HFF-Myc (cell line): ENCODE measurements at places on chromosomes 12 and 14.

- DNase-seq: no peak
These were observed 100.7 kb downstream of the DUSP16 start for GRCh38 chr12:12461923-12462315.

DNA sequence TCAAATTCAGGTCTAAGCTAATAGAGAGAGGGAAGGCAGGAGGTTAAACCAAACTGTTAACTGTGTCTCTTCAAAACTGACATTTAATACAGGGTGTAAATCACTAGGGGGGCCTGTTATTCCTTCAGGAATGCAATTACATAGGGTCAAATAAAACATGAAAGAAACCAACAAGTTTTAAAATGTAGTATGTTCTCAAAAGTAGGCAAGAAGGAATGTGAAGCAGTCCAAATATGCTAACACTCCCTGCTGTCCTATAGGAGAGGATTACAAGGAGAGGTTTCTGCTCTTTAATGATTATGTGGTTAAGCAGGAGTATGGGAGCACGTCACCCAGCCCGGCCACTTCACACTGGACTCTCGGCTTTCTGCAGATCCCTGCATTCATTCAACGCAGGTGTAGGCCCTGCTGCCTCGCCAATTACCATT is 42.5 kb upstream of the BMP4 start:
- DNase-seq: peak; percentile 40

DNA sequence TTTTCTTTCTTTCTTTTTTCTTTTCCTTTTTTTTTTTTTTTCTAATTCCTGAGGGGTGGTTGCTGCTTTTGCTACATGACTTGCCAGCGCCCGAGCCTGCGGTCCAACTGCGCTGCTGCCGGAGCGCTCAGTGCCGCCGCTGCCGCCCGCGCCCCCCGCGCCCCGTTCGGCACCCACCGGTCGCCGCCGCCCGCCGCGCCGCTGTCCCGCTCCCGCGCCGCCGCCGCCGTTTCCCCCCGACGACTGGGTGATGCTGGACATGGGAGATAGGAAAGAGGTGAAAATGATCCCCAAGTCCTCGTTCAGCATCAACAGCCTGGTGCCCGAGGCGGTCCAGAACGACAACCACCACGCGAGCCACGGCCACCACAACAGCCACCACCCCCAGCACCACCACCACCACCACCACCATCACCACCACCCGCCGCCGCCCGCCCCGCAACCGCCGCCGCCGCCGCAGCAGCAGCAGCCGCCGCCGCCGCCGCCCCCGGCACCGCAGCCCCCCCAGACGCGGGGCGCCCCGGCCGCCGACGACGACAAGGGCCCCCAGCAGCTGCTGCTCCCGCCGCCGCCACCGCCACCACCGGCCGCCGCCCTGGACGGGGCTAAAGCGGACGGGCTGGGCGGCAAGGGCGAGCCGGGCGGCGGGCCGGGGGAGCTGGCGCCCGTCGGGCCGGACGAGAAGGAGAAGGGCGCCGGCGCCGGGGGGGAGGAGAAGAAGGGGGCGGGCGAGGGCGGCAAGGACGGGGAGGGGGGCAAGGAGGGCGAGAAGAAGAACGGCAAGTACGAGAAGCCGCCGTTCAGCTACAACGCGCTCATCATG is 654 bp downstream of the FOXG1 start:
- no peak for DNase-seq

- peak; percentile 10 for DNase-seq
These were observed 188.5 kb downstream of the CCDC91 start for GRCh38 chr12:28378736-28379135.

GRCh38 chr12:95802482-95803270 is 12.1 kb upstream of the NTN4 start:
- peak; percentile 41 for DNase-seq

- no peak for DNase-seq
These were observed 6.8 kb downstream of the ENDOU start for GRCh38 chr12:47718531-47718930.

- DNase-seq: no peak
These were observed 262.7 kb upstream of the ALG10B start for GRCh38 chr12:38053655-38054464.

- no peak for DNase-seq
These were observed 357.1 kb upstream of the MGAT4C start for GRCh38 chr12:86613311-86613710.

DNA sequence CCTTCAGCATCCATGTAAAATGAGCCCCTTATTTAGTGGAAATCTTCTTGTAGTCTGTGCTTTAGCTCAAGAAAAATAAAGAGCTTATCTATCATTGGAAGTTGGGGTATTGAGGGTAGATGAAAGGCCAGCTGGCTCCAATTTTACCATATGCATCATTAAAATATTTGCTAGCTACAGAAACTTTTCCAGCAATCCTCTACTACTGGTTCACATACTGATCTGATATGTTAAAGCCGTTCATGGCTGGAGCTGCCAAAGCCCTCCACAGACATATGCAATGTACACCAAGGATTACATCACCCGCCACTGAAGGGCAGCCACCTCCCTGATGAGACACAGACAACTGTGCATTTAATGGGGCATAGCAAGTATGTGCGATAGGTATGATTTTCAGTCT is 1205.3 kb downstream of the GALC start:
- DNase-seq: no peak

DNA sequence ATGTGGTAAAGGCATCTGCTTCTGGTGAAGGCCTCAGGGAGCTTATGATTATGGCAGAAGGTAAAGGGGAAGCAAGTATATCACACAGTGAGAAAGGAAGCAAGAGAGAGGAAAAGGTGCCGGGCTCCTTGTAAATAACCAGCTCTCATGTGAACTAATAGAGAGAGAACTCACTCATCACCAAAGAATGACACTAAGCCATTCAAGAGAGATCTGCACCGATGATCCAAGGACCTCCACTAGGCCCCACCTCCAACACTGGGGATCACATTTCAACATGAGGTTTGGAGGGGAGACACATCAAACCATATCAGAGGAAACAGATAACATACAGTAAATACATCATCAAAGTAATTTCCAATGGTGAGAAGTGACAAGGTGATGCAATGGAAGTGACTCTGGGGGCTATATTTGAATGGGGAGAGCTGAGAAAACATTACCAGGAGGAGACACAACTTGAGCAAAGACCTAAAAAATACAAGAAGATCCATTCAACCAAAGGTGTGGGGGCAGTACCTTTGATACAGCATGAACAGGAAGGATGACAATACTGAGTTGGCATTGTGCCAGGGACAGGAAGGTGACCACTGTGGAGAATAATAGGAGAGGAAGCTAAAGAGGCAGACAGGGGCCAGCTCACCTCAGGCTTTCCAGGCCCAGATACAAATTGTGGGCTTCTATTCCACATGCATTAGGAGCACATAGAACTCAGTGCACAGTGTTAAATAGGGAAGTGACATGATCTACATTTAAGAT is 134.4 kb upstream of the GRIP1 start:
- DNase-seq: no peak

GRCh38 chr12:31742891-31743290 is 14.1 kb upstream of the AMN1 start:
- DNase-seq: no peak

- no peak for DNase-seq
These were observed 464.5 kb upstream of the PRICKLE1 start for GRCh38 chr12:43054085-43054484.

- no peak for DNase-seq
These were observed 141.3 kb downstream of the EMP1 start for GRCh38 chr12:13337791-13338190.

- DNase-seq: no peak
These were observed 1659.2 kb upstream of the FLRT2 start for GRCh38 chr14:83870546-83871270.
